Femur (tissue), 1 donor: ENCODE measurements at places on chromosomes 2 and 18.
A peak's percentile ranks its signal among the peaks of the same experiment; 100 is the strongest.

DNA sequence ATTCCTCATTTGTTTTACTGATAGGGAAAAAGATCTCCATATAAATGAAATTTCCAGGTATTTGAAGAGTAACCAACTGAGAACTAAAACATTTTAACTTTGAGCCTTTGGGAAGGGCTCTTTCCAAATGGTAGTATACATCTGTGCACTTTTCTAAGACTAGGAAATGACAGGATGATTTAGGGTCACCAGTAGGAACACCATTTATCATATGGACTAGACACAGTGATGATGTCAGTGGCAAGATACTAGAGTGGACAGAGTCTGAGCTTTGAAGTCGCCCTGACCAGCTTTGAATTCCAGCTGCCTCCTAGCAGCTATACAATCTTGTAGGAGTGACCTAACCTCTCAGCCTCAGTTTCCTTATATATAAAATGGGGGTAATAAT is 56.4 kb downstream of the E2F6 start:
- no peak for DNase-seq

GRCh38 chr2:176553685-176554100 is 284.5 kb downstream of the MTX2 start:
- peak; percentile 90 for DNase-seq

DNA sequence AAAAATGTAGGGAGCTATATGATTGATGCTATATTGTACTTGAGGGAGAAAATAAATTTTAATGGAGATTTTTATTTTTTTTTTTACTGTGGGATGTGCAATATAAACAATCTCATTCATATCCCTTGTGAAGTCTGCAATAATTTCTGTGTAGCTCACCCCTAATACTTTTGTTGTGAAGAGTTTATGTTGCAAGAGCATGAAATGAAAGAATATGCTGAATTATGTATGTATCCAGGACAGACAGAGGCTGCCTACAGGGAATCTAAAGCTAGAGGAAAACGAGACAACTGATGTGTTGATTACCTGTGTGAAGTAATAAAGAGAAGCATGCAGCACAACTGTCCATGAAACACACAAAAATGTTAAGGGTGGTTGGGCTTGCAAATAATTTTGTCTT is 643.3 kb downstream of the DCDC2C start:
- DNase-seq = no peak

DNA sequence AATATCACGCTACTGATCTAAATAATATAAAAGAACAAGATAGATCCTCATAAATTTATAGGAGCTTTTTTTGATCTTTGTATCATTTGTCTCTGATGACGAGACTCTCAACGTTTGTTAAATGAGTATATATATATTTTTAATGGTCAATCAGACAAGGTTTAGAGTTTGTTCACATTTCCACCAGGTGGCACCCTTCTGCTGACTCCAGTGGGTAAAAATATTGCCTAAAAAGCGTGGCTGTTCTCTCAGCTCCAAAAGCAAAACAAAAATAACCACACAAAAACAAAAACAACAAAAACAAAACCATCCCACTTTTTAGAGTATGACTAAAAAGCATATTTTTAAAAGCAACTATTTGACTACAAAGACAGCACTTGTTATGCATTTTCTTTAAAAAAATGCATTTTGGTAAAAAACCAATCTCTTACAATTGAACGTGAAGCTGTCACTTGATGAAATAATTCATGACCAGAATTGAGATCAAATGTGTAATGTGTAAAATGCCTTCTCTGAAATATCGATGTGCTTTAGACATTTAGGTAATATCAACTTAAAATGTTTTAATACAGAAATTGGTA is 723.2 kb downstream of the DPP10 start:
- no peak for DNase-seq

DNA sequence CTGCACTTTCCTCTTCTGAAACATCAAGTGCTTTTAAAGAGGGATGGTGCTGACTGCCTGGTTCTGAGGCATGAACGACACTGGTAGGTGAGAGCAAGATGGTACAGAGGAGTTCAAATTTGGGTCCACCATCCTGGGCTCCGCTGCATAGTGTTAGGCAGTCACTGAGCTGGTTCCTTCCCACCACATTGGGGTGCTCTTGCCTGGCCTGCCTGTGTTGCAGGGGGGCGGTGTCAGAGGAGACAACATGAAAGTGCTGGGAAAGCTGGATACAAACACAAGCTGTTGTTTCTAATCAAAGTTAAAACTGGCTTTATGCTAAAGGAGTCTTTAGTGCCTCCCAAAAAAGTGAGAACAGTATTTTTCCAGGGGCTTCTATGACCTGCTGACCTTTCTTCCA is 258.1 kb downstream of the GBX2 start:
- no peak for DNase-seq

DNA sequence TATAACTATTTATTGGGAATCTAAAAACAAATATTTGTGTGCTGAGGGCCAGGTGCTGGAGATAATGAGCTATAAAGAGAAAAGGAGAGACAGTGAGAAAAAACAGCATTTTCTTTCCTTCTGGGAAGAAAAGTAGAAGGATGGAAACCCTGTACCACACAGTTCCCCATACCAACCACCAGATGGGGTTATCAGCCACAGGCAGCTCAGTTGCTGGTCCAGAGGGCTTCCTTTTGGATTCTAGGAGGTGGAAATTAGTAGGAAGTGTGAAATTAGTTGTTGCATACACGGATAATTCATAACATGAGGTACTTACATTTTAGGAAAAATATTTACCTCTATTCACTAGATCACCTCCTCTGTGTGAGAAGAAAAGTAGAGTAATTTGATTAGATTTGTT is 237.0 kb upstream of the FOSL2 start:
- no peak for DNase-seq

GRCh38 chr2:226736382-226736781 is 63.2 kb downstream of the IRS1 start:
- DNase-seq = no peak
